NCI-H146 (cell line): ENCODE measurements at places on chromosomes 6 and 20.
A peak's percentile ranks its signal among the peaks of the same experiment; 100 is the strongest.

GRCh38 chr6:132122871-132123270 lies 171.7 kb upstream of the CCN2 start:
- peak; percentile 81 for DNase-seq

DNA sequence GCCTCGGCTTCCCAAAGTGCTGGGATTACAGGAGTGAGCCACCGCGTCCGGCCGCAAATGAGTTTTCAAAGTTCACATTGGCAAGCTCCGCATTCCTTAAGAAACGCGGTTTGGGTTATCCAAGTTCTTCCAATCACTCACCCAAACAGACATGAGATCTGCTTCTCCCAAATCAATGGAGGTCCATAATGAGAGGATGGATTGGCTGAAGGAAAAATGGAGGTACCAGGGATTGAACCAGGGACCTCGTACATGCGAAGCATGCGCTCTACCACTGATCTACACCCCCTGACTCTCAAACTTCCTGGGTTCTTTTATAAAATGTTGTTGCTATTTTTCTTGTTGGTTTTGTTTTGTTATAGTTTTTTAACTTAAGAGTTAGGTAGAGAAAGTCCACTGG lies 170.0 kb downstream of the GPX5 start:
- peak; percentile 8 for DNase-seq

GRCh38 chr6:25704001-25704400 lies 50.5 kb upstream of the SLC17A4 start:
- DNase-seq = no peak

DNA sequence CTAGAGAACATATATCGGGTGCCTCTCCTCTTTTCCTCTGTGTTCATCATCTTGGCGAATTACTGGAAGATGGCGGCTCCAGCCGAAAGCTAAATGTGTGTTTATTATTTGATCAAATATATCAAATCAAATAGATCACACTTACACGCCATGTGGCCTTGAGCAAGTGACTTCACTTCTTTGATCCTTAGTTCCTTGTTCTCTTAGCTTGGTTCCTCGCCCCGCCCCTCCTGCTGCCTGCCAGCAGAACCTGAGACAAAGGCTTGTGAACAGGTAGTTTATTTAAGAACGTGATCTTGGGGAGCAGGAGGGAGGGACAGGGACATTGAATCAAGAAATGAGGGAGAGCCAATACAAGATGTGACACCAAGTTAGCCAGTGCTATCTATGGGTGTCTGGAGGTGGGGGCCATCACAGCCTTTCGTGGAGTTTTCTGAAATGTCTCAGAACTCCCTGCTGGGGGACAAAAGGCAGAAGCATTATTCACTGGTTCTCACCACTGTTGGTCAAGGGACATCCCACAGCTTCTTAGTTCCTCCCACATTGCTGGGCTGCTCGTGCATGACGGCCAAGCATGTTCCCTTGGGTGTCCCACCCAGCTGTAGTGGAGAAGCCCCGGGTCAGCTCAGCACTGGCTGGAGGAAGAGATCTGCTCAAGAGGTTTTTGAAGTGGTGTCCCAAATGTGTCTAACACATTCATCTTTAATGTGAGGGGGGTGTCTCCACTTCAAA lies 44.9 kb upstream of the RNF24 start:
- no peak for DNase-seq

DNA sequence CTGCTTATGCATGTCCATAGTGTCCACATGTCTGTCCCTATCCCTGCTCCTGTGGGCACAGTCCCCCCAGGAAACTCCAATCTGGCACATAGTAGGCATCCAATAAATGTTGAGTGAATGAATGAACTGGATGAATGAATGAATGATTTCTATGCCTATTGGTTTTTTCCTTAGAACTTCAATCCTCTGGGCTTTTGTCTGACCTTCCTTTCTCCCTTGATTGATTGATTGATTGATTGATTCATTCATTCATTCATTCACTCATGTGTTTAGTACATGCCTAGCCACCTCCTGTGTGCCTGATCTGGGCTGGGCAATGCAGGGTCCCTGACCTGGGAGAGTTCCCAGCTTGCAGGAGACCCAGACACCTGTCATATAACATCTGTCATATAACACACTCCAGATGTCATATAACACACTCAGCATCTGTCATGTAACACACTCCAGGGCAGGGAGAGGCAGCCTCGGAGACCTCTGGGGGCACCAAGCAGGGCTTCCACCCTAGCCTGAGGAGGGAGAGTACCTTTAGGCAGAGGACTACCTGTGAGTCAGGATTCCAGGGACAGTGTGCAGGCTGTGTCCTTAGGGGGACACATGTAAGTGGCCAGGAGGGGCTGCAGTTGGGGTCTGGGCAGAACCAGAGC lies 17.9 kb downstream of the VSTM2L start:
- DNase-seq = no peak

- no peak for DNase-seq
Measured at GRCh38 chr6:158892266-158892665, 73.1 kb upstream of the EZR start.

DNA sequence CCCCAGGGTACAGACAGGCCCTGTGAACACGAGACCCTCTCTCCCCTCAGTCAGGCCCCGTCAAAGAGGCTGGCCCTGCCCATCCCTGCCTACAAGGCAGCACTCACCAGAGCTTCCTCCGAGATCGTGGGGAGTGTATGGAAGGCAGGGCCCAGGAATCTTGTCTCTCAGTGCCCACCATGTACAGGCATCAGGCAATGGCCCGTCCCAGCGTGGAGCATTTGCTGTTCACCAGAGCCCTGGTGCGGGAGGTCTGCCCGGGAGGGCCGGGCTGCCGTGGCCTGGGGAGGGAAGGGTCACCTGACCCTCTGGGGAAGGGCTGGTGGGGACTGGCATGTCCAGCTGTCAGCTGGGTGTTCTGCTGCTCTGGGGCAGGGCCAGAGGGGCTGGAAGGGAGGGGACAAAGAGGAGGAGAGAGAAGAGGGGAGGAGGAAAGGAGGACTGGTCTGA lies at the start of gene IP6K3:
Gene IP6K3 (minus strand): TSS at position 255 of the 450 bp plus-strand sequence. CDS start 11,429 bp downstream, outside the sequence.
- no peak for DNase-seq

- DNase-seq = no peak
Measured at GRCh38 chr20:13613917-13614316, 24.8 kb downstream of the TASP1 start.

- no peak for DNase-seq
Measured at GRCh38 chr6:44189257-44189656, 27.5 kb upstream of the MYMX start.

DNA sequence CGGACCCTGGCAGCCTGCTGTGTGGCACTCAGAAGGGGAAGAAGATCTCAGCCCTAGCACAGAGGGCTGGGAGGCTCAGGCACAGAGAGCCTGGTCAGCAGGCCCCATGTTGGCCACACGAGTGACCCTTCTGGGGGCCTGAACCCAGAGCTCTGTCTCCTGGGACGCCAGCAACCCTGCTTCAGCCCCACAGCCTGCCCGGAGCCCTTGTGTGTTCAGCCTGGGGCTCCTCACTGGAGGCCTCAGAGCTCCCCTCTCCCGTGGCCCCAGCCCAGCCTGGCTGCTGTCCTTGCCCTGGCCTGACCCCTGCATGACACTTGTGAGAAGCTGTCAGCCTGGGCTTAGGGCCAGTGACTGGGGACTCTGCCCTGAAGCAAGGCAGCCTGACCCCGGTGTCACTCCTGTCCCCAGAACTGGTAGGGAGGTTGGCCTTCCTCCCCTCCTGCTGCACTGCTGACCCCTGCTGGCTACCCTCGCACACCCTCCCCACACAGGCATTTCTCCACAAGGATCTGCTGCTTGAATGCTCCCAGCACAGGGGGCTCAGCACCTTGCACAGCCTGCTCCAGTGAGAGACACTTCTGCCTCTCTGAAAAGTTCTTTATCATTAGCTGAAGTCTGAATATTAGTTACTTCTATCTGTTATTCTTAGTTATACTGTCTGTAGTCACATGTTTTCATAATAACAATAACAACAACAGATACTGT lies 15.4 kb upstream of the IP6K3 start:
- peak; percentile 59 for DNase-seq

GRCh38 chr6:113442040-113442439 lies 415.1 kb upstream of the MARCKS start:
- peak; percentile 89 for DNase-seq

- peak; percentile 45 for DNase-seq
Measured at GRCh38 chr6:111709615-111710398, 104.1 kb upstream of the TRAF3IP2 start.

- no peak for DNase-seq
Measured at GRCh38 chr20:63314015-63314471, 21.1 kb downstream of the COL20A1 start.

DNA sequence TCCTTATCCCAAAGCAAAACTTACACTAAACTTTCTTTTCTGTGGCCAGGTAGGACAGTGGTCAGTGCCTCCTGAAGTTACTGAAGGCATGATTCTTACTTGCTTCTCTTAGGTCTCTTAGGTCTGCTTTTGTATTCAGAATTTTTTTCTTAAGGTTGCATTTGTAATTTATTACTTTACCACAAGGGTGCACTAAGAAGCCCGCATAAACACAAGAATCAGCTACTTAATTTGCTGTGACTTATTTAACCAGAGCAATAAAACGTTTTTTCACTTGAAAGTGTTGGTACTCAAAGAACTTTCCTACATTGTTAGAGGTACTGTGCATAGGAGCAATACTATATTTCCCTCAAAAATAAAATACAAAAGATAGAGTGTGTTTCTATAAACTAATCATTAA lies 75.4 kb upstream of the LAMA2 start:
- DNase-seq = peak; percentile 33

DNA sequence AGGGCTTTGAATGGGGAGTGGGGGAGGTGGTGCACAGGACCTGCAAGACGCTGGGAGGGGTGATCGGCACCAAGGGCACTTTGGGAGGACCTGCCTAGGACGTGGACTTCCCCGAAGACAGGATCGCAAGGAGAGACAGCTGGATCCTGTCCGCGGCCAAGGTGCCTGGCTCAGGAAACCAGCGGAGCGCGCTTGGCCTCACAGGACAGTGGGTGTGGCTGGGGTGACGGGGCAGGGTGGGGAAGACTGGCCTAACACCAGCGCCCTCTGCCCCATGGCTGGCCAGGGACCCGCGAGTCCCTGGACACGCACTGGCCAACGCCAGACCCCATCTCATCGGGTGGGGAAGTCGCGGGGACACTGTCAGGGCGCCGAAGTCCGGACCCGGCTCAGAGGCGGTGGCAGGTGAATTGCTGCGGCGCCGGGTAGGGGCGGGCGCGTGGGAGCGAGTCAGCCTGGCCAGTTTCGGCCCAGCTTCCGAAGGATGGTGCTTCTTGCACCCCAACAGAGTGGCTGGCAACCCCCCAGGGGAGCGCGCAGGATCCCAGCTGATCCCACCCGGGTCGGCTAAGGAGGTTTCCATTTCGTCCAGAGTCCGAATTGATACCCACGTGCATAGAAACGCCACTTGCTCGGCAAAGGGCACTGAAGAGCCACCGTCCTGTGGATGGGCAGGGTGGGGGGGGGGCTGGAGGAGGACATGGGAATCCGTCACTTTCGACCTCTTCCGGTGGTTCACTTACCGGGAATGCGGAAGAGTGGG lies 785 bp upstream of the THBD start:
- DNase-seq = peak; percentile 27

DNA sequence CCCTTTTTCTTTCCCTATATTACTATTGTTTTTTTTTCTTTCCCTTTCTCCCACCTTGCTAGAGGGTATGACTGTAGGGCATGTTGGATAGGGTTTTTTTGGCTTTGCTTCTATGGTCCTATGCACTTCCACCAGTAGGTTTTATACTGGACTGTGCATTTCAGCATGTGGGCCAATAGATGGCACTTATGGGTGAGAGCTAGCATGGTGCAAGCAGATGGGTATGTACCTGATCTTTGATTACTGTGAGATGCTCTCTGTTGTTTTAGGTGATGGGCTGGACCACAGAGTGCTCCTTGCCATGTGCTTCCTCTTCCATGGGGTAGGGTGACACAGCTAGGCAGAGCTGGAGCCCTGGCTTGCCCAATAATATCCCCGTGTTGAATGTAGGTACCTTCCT lies 128.5 kb upstream of the CHD6 start:
- DNase-seq = no peak

DNA sequence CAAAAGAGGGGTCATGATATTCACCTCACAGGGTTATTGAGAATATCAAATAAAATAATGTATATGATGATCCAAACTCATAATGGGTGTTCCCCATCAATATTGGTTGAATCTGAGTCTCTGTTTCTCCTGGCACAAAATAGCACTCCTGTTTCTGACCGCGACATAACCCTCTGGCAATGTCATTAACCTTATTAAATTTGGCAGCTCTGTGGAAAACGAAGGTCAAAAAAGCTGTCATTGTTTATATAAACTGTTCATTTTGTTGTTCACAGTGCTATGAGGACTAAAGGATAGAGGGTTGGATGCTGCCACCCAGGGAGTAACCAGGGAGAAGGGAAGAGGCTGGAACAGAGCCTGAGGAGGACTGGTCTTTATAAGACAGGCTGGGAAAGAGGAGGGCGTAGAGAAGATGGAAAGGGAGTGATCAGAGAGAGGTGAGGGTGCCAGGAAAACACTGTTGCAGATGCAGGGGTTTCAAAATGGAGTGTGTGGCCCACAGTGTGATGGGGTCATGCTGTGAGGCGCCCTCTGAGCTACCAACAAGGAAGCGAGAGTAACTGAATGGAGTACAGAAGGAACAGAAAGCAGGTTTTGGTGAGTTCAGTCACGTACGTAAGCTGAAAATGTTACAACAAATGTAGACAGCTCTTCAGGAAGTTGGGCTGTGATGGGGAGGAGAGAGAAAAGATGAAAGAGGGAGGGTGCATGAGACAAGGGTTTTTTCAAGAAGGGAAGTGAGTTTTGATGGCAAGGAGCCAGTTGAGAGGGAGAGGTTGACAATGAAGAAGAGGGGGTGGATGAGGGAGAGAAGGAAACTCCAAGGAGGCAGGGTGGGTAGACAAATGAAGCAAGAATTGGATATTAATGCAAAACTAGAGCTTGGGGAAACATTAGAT lies 251.6 kb upstream of the TAB2 start:
- DNase-seq = no peak

DNA sequence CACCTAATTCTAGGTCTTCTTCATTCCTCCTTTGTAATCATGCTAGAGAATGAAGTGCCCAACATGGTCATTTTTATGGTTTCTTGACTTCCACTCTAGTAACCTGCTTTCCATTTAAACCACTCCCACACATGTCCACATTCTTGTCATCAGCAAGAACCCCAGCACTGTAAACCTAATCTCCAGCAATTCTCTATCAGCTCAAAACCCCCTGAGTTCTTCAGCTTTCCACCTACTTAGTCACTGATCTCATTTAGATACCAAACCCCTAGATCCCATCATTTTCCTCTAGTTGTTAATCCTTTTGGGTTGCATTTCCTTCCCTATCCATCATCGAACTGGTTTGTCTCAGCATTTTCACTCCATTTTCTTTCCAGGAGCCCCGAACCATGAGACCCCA lies 49.7 kb downstream of the GOPC start:
- DNase-seq = no peak

DNA sequence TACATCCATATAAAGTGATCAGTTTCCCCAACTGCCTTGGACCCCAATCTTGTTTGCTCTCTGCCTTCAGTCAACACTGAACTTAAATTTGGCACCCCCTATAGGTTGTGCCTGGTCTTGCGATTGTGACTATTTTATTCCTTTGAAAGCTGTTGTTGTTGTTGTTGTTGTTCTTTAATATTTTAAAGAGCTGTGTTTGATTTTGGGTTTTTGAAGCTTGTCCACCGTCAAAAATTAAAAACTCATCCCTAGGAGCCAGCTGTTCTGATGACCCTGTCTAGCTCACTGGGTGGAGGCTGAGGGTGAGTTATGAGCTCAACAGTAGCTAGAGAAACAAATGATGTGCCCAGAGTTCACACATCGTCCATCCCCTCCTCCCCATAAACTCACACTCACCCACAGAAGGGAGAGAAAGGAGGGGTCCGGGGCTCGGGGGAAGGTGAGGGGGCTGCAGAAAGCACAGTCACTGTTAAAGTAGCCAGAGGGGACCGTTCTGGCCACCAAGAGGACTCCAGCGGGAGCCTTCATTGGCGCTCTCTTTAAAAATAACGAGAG lies 4.0 kb downstream of the SIM1 start:
- peak; percentile 34 for DNase-seq
